Activated naive CD8-positive, alpha-beta T cell treated with anti-CD3 and anti-CD28 coated beads, Interleukin-2, amount 50 U/mL, for 24 hours (primary cell): ENCODE measurements at places on chromosomes 7 and 10.

GRCh38 chr7:120041798-120042197 lies 231.2 kb upstream of the KCND2 start:
- no peak for DNase-seq

- no peak for DNase-seq
Measured at GRCh38 chr7:130084037-130084875, 13.9 kb downstream of the KLHDC10 start.

GRCh38 chr10:3896161-3896560 lies 111.2 kb upstream of the KLF6 start:
- DNase-seq, result no peak

DNA sequence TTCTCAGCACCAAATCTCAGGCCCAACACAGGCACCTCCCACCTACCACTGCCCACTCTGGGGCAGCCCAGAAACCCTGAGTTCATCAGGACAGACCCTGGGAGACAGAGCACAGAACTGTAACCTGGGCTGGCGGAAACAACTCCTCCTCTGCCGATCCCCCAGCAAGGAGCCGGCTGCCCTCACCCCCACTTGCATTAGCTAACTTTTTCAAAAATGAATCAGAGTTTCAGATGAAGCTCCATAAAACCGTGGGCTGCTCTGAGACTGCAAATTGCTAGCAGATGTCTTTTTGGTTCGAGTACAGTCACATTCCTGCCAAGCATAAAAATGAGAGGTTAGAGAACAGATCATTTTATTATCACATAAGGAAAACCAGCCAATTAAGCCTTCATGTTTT lies 93.4 kb upstream of the PARD3 start:
- DNase-seq, result no peak

GRCh38 chr7:149716932-149717307 lies 56.5 kb downstream of the ZNF467 start:
- no peak for DNase-seq

DNA sequence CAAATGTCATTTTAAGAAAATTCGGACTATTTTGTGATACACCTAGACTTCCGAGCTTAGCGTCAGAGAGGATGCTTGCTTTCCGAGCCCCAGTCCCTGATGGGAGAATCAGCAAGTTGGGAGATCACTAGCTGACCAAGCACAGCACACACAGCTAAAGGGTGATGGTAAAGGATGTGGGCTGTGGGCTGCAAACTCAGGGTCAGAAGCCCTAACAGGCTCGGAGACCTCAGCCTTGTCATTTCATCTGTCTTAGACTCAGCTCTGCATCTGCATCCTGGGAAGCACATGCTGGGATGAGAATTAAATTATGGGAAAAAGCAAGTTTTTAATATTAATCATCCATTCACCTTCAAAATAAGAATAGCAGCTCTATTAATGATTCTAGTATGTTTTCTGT lies 3.3 kb downstream of the CUBN start:
- no peak for DNase-seq

GRCh38 chr10:71696628-71697326 lies 22.8 kb downstream of the C10orf105 start:
- DNase-seq, result peak; percentile 81

DNA sequence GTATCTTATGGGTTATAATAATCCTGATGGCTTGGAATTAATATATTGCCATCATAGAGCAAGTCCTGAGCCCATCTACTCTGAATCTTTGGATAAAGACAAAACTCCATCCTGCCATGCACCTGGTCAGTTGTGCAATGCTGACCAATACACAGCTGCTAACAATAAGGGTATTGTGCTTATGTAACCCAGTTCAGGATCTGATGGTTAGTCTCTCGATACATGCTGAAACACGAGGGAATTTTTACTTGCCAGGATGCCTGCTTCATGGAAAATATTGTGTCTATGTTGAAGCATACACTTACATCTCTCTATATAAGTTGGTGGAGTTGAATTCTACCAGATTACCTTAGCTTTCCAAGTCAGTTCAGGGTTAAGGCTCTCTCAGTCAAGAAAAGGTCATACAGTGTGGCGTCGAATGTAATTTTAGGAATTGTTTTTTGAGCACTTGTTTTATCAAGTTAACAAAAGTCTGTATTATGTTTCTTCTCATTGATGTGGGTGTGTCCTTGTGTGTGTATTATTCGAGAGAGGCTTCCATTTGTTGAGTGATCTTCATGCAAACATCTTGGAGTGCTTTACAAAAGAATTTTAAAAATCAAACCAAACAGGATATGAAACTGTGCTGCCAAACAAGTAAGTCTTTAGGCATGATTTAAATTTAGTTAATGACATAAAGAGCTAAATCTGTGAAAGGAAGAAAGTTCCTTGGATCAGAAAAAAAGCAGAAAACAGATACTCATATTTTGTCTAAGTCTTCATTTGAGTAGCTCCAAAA lies 449.1 kb downstream of the SUGCT start:
- no peak for DNase-seq

- no peak for DNase-seq
Measured at GRCh38 chr7:124208173-124208572, 175.3 kb upstream of the TMEM229A start.

GRCh38 chr10:18611168-18611567 lies 40.2 kb downstream of the NSUN6 start:
- DNase-seq, result no peak

DNA sequence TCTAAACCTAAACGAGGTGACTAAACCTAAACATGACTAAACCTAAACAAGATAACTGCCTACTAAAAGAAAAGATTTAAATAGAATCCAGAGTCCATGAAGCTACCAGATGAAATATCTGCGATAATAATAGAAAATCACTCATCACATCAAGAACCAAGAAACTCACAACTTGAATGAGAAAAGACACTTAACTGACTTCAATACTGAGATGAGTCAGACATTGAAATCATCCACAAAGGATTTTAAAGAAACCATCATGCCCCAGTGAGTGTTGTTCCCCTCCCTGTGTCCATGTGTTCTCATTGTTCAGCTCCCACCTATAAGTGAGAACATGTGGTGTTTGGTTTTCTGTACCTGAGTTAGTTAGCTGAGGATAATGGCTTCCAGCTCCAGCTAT lies 416.0 kb downstream of the CALN1 start:
- DNase-seq, result no peak

DNA sequence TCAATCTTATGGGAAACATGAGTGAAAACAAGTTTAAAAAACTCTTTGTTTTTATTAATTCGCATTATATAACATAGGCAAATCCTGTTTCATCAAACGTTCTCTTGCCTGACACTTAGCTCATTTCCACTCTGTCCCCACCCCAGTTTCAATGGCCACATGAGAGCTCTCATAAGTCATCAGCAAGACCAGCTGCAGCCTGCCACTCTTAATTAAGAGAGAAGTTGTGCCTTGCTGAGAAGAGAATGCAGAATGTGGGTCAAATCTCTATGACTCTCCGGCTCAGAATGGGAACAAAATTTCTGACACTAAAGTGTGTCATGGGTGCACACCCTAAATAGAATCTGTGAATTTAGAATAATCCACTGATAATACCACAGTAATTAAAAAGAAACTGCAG lies 39.6 kb downstream of the ASAH2 start:
- no peak for DNase-seq

- DNase-seq, result no peak
Measured at GRCh38 chr10:109287858-109288257, 635.5 kb downstream of the XPNPEP1 start.

DNA sequence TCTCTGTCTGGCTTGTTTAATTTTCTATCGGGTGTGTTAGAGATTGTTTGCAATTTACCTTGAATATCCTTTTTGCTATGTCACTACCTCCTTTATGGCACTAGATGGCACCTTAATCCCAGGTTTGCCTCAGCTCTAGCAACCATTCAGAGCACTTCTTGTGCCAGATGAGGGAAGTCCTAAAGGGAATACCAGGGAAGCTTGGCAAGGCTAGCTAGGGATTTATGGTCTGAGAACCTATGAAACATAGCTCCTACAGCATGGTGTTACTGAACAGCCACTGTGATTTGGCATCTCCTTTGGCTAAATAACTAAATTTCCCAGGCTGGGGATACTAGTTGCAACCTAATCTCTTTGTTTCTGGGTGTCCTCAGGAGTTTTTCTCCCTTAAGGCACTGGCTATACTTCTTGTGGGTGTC lies 69.0 kb upstream of the VOPP1 start:
- no peak for DNase-seq

DNA sequence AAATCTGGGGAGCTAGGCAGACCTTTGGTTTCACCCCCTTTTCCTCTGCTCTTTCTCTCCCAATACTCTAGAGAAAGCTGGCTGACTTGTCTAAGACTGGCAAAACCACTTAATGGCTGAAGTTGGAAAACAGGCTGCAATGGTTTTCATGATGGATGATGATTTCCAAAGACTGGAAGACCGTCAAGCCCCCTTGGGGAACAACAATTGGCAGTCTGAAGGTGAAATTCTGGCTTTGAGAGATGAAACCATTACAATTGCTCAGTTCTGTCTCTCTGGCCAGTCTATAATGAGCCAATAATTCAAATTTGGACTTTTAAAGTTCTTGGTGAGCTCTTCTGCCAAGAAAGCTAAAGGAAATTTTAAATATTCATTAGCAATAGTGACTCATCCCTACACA lies 680.5 kb downstream of the PARD3 start:
- DNase-seq, result no peak

DNA sequence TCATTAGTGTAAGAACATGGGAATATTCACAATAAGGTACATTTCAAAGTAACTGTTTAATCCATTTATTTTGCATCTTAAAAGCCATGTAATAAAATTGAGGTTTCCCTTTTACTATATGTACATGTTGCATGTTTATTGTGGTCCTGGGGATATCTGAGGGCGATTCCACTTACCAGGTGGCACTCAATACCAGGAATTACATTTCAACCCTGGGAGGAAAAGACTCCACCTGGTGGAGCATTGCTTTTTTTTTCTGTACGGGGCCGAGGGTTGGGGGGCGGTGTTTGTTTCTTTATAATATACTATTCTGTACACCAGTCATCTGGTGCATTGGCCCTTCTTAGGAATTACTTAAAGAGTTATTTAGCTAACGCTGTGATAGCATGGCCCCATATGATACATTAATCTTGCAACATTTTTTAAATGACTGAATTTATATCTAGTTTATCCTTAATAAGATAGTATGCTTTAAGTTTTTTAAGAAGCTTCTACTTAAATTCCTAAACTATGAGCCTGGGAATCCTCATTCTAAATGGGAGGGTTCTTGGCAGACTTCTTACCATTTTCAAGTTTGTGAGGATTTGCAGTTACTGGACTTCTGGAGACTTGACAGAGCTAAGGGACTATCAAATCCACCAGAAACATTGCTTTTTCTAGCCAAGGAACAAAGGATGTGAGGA lies 7.2 kb upstream of the HGF start:
- no peak for DNase-seq

- DNase-seq, result no peak
Measured at GRCh38 chr7:130941322-130942210, 207.6 kb upstream of the KLF14 start.

DNA sequence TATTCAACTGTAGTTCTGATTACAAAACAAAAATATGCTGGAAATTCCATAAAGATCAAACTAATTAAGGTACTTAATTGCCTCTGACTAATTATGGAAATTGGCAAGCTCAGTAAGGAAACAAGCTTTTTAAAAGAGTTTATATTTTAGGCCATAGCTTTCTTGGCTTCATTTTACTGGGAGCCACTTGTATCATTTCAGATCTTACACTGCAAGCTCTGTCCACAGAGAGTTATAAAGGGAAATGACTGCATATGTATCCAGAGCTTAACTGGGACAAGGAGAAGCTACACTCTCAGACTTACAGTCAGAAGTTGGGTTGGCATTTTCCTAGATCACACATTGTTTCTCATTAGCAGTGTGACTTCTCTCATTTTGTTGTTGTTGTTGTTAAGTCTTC lies 92.4 kb downstream of the LRRN3 start:
- no peak for DNase-seq

GRCh38 chr7:108004220-108005142 lies 1.5 kb upstream of the LAMB1 start:
- DNase-seq, result no peak

- DNase-seq, result no peak
Measured at GRCh38 chr7:24566274-24566673, 7.0 kb upstream of the PALS2 start.

GRCh38 chr7:142540371-142540770 lies 208.9 kb upstream of the PRSS1 start:
- no peak for DNase-seq

DNA sequence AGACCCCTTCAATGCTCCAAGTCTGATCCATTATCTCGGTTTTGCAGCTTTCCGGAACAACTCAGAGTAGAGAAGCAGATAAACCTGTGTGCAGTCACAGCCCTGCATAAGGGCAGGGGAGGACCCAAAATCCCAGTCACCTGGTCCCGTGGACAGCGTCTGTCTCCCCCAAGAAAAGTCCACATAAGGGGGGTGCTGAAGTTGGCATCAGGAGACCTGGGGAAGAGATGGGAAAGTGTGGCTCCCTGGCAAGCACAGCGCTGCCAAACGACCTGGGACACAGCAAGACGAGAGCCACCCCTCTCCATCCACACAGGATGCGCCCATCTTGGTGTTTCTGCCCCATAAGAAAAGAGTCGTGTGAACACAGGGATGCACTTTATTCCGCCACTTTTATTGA lies 27.9 kb downstream of the ASB13 start:
- no peak for DNase-seq
